ENCODE measurements at places on chromosomes 3 and 15.

GRCh38 chr15:99371180-99372103, 120.2 kb downstream of the LRRC28 start:
- no peaks in the 10 kb centered on the region for H3K36me3 ChIP-seq
- H3K27ac ChIP-seq: no peak overlapping the region
- no peak for DNase-seq
- no peak overlapping the region for H3K4me3 ChIP-seq
- H3K4me1 ChIP-seq: peaks cover 3% of the 10 kb centered on the region
- no peaks in the 10 kb centered on the region for H3K27me3 ChIP-seq

DNA sequence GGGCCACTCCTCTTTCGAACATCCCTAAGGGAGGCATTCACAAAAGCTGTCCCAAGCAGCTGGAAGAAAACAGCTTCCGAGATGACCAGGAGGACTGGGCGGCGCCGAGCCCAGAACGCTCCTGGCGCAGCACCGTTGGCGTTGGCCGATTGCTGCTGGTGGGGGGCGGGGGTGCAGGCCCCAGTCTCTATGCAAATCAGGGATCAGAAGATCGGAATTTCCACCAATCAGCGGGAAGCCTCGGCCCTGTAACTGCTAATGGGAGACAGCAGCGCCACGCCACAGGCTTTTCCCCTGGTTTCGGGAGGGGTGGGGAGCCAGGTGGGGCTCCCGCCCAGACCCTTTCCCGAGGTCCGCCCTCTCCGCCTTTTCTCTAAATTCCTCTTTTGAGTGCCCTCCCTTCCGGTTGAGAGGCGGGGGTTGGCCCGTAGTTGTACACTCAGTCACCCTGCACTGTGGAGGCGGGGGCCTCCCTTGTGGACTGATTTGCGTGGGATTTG, 27.0 kb downstream of the HMCES start:
- peaks cover 3% of the 10 kb centered on the region for H3K4me1 ChIP-seq
- no peaks in the 10 kb centered on the region for H3K27me3 ChIP-seq
- H3K36me3 ChIP-seq: peaks cover 32% of the 10 kb centered on the region
- H3K27ac ChIP-seq: peak overlapping the region; percentile 6
- no peak for DNase-seq
- H3K4me3 ChIP-seq: no peak overlapping the region

GRCh38 chr15:99404454-99404853, 153.2 kb downstream of the LRRC28 start:
- no peak overlapping the region for H3K27ac ChIP-seq
- H3K36me3 ChIP-seq: no peaks in the 10 kb centered on the region
- no peak overlapping the region for H3K4me3 ChIP-seq

DNA sequence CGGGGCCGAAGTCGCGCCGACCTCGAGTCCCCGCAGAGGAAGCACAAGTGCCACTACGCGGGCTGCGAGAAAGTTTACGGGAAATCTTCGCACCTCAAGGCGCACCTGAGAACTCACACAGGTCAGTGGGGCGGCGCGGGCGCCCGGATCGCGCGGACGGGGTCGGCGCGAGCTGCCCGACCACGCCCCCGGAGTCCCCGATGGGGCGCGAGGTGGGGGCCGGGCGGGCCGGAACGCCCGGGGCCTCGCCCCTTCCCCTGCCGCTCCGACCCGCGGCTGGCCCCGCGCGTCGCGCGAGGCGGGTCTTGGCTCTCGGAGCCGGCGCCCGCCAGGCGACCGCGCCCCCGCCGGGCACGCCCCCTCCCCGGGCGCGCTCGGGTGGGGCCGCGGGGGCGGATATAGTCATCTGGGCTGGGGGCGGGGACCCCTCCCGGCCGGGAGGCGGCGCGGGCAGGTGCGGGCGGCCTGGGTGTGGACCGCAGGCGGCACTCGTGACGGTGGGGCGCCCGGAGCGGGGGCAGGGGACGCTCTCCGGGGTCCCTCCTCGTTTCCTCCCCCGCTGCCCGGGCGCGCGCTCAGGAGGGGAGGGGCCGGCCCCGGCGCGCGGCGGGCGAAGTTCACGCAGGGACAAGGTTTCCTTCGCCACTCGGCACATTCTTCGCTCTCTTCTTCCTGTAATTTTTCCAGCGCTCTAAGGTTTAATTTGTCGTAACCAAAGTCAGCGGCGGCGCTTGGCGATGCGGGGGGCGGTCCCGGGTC, 1.2 kb downstream of the KLF13 start:
- peak; percentile 86 for DNase-seq
- H3K27me3 ChIP-seq: no peaks in the 10 kb centered on the region
- H3K27ac ChIP-seq: peak overlapping the region; percentile 96
- H3K4me1 ChIP-seq: peaks cover 59% of the 10 kb centered on the region
- H3K36me3 ChIP-seq: no peaks in the 10 kb centered on the region
- peak overlapping the region; percentile 93 for H3K4me3 ChIP-seq

DNA sequence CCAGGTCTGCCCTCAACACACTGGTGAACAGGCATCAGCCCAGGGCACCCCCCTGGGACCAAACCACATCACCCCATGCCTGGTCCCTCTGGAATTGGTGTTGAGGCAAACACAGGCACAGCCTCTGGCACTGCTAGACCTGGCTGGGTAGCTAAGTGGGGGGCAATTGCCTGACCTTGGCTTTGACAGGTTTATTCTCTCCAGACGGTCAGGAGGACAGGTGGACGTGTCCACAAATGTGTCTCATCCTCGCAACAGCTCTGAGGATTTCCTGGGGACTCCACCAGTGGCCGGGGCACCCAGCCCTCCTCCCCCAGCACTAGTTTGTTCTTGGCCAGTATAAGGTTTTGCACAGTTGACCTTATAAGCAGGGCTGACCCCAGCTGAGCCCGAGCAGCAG, 31.3 kb downstream of the TKT start:
- DNase-seq: no peak
- H3K27ac ChIP-seq: no peak overlapping the region
- H3K27me3 ChIP-seq: no peaks in the 10 kb centered on the region

GRCh38 chr3:97928986-97929385, 43.2 kb downstream of the RIOX2 start:
- H3K4me1 ChIP-seq: no peaks in the 10 kb centered on the region
- no peak overlapping the region for H3K27ac ChIP-seq
- H3K27me3 ChIP-seq: no peaks in the 10 kb centered on the region
- no peaks in the 10 kb centered on the region for H3K36me3 ChIP-seq
- H3K4me3 ChIP-seq: no peak overlapping the region

GRCh38 chr3:130490241-130490640, 26.7 kb upstream of the COL6A6 start:
- no peaks in the 10 kb centered on the region for H3K27me3 ChIP-seq
- H3K4me1 ChIP-seq: no peaks in the 10 kb centered on the region
- H3K27ac ChIP-seq: no peak overlapping the region
- H3K4me3 ChIP-seq: no peak overlapping the region

- no peak for DNase-seq
- H3K27ac ChIP-seq: no peak overlapping the region
- no peaks in the 10 kb centered on the region for H3K4me1 ChIP-seq
- H3K36me3 ChIP-seq: no peaks in the 10 kb centered on the region
- H3K4me3 ChIP-seq: no peak overlapping the region
Measured at GRCh38 chr15:39135989-39136388, 444.9 kb upstream of the THBS1 start.

DNA sequence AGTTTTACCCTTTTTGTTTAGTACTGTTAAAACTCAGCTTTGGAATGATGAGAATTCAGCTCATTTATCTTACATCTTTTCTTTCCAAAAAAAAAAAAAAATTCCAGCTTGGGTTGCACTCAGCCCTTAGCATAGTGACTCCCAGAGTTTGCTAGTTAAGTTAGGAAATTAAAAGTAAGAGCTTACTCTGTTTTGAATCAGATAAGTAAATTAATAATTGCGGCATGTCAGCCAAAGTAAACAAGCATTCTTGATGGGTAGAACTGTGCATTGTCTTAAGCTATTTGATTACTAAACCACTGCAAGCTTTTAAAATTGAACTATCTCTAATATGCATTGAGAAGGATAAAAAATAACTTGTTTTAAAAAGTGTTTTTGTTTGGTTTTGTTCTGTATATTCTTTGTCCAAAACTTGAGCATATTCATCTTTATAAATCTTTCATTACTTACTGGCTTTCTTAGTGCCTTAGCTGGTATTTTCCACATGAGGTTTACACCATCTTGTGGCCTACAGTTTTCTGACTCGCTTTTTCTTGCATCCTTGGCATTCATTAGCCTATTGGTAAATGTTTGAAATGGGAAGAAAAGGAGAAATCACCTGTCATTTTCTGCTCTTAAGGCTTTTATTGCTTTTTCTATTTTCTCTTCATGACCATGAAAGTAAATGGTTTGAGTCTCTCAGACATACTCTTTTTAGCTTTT, 107.6 kb downstream of the FILIP1L start:
- no peak overlapping the region for H3K4me3 ChIP-seq
- no peak overlapping the region for H3K27ac ChIP-seq
- no peaks in the 10 kb centered on the region for H3K27me3 ChIP-seq
- no peaks in the 10 kb centered on the region for H3K36me3 ChIP-seq

- H3K4me3 ChIP-seq: no peak overlapping the region
- no peaks in the 10 kb centered on the region for H3K36me3 ChIP-seq
- DNase-seq: no peak
Measured at GRCh38 chr15:29938361-29939335, 116.4 kb upstream of the TJP1 start.

DNA sequence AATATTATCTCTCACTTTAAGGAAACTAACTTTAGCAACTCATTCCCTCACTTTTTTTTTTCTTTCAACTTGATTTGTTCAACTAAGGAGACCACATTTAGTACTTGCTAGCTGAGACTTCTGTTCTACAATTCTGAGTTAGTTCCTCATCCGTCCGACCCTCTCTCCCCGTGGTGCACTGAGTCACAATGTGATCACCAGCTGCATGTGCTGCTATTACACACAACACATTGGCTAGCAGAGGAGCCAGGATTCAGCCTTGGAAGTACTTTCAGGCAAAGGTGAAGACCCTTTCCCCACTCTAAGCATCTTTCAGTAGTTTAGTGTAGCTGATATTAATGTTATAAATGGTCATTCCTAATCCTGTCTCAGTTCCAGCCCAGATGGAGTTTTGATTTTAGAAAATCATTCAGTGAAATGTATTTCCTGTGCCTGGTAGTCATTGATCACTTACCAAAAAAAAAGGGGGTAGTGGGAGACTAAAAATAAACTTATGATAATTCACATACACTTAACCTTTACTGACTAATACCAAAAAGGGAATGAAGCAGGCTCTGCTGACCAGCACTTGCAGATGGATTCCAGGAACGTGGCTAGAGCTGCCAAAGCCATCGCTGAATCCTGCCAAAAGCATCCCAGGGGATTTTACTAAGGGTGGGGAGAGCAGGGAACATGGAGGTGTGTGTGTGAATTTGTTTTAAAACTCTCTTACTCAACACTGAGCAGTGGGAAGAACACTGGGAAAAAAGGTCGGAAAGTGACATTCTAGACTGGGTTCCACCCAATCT, 424.8 kb downstream of the LPP start:
- peaks cover 1% of the 10 kb centered on the region for H3K4me1 ChIP-seq
- no peak overlapping the region for H3K27ac ChIP-seq
- DNase-seq: no peak
- no peaks in the 10 kb centered on the region for H3K36me3 ChIP-seq
- H3K4me3 ChIP-seq: no peak overlapping the region

- H3K27me3 ChIP-seq: no peaks in the 10 kb centered on the region
- no peaks in the 10 kb centered on the region for H3K4me1 ChIP-seq
- no peak overlapping the region for H3K4me3 ChIP-seq
- no peak overlapping the region for H3K27ac ChIP-seq
Measured at GRCh38 chr3:126613479-126614188, 41.3 kb downstream of the TXNRD3 start.

DNA sequence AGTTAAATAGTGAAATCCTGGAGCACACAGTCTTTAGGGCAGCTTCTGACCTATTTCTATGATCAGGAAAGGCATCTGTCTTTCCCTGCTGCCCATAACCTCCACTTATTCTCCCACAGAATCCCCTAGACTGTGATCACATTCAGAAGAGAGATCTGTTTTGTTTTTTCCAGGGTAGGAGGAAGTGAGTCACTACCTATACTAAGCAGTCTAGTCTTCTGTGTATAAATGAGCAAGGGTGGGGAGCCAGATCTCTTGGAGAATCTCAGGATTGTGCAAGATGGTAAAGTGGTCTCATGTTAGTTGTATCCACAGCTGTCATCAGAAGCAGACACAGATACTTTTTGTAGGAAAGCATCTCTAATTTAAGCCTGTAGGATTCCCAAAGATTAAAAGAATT, 11.8 kb upstream of the FBXO22 start:
- no peaks in the 10 kb centered on the region for H3K4me1 ChIP-seq
- DNase-seq: no peak
- H3K36me3 ChIP-seq: peaks cover 7% of the 10 kb centered on the region
- no peak overlapping the region for H3K27ac ChIP-seq

- H3K27me3 ChIP-seq: no peaks in the 10 kb centered on the region
- H3K4me1 ChIP-seq: no peaks in the 10 kb centered on the region
- no peak overlapping the region for H3K4me3 ChIP-seq
- DNase-seq: no peak
Measured at GRCh38 chr15:101676921-101677329, 24.7 kb upstream of the TM2D3 start.

- no peaks in the 10 kb centered on the region for H3K36me3 ChIP-seq
- no peak for DNase-seq
- no peak overlapping the region for H3K27ac ChIP-seq
- no peak overlapping the region for H3K4me3 ChIP-seq
- H3K27me3 ChIP-seq: no peaks in the 10 kb centered on the region
Measured at GRCh38 chr3:7924228-7924627, 577.4 kb upstream of the LMCD1 start.

GRCh38 chr15:31300208-31300661, 26.4 kb upstream of the KLF13 start:
- H3K36me3 ChIP-seq: no peaks in the 10 kb centered on the region
- no peak for DNase-seq
- no peak overlapping the region for H3K27ac ChIP-seq
- peaks cover 16% of the 10 kb centered on the region for H3K4me1 ChIP-seq
- no peaks in the 10 kb centered on the region for H3K27me3 ChIP-seq

- no peak for DNase-seq
- H3K4me3 ChIP-seq: no peak overlapping the region
- H3K27ac ChIP-seq: no peak overlapping the region
- H3K4me1 ChIP-seq: no peaks in the 10 kb centered on the region
Measured at GRCh38 chr3:110324171-110324705, 747.4 kb upstream of the NECTIN3 start.

DNA sequence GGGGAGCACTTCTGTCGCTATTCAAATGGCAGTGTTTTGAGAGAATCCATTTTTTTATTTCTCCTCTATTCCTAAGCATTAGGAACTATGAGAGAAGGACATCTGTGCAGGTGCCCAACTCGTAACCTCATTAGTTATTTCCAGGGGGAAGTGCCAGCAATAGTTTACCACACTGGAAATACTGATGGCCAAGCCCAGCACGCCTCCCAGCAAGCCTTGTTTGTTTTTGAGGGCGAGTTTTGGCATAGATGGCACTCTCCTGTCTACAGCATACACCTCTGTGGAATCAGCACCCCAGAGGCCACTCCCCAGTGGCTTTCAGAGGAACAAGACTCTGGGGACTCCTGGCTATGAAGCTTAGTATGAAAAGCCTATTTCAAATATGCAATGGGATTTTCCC, 36.6 kb downstream of the FAN1 start:
- DNase-seq: no peak
- no peak overlapping the region for H3K4me3 ChIP-seq
- H3K27me3 ChIP-seq: no peaks in the 10 kb centered on the region
- H3K36me3 ChIP-seq: peaks cover 60% of the 10 kb centered on the region
- no peak overlapping the region for H3K27ac ChIP-seq
- no peaks in the 10 kb centered on the region for H3K4me1 ChIP-seq

- H3K36me3 ChIP-seq: no peaks in the 10 kb centered on the region
- H3K4me1 ChIP-seq: peaks cover 70% of the 10 kb centered on the region
- peak overlapping the region; percentile 35 for H3K27ac ChIP-seq
- DNase-seq: peak; percentile 66
- peak overlapping the region; percentile 41 for H3K4me3 ChIP-seq
Measured at GRCh38 chr3:43024181-43024885, 45.2 kb downstream of the GASK1A start.

GRCh38 chr15:23823508-23823907, 136.4 kb upstream of the NDN start:
- no peak overlapping the region for H3K4me3 ChIP-seq
- H3K27me3 ChIP-seq: no peaks in the 10 kb centered on the region
- no peak overlapping the region for H3K27ac ChIP-seq
- DNase-seq: no peak
- no peaks in the 10 kb centered on the region for H3K4me1 ChIP-seq
- no peaks in the 10 kb centered on the region for H3K36me3 ChIP-seq

Measured in CD4-positive, alpha-beta memory T cell (primary cell).